ENCODE measurements at places on chromosomes 16 and 17. TPM values are rescaled to one million over a fixed set of nuclear protein-coding genes. Genes with fewer than 3 reads are reported as not detected.

TGFB1I1 gene
- total RNA-seq: 4.2 TPM

HBM gene
- not detected for total RNA-seq

DNA sequence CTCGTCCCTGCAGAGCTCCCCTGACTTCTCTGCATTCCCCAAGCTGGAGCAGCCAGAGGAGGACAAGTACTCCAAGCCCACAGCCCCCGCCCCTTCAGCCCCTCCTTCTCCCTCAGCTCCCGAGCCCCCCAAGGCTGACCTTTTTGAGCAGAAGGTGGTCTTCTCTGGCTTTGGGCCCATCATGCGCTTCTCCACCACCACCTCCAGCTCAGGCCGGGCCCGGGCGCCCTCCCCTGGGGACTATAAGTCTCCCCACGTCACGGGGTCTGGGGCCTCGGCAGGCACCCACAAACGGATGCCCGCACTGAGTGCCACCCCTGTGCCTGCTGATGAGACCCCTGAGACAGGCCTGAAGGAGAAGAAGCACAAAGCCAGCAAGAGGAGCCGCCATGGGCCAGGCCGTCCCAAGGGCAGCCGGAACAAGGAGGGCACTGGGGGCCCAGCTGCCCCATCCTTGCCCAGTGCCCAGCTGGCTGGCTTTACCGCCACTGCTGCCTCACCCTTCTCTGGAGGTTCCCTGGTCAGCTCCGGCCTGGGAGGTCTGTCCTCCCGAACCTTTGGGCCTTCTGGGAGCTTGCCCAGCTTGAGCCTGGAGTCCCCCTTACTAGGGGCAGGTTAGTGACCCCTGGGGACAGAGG, 11.4 kb downstream of the MLLT6 start:
- no peaks in the 10 kb centered on the region for H3K27me3 ChIP-seq
- no peak for DNase-seq
- no peaks in the 10 kb centered on the region for H3K4me1 ChIP-seq

DNA sequence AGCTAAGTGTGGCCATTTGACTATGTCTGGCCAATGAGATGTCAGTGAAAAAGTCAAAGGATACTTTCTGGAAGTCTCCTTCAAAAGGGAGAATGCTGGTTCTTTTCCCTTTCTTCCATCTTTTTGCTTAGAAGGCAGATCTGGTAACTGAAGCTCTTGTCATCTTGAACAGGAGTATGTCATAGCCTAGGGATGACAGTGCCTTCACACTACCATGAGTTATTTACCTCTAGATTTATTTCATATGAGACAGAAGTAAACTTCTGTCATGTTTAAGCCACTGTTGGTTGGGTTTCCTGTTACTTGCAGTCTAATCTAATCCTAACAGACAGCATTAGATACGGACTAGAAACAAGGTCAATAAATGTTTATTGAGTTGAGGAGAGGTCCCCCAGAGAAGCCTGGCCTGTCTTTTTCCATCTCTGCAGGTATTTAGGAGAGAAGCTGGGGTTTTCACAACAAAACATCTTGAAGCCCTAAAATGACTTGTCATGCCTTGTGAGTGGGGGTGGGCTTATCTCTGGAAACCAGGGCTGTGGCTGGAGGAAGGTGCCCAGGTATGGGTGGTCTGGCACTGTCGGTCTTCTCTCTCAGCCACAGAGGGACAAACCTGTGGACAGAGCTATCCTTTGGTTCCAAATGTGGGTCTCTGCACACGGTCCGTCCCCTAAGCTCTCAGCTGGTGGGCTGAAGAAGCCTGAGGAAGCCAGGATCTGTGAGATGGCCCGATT, 28.5 kb downstream of the TMEM98 start:
- H3K4me1 ChIP-seq: peaks cover 1% of the 10 kb centered on the region
- DNase-seq: no peak
- no peaks in the 10 kb centered on the region for H3K27me3 ChIP-seq
- no peak overlapping the region for H3K4me3 ChIP-seq
- H3K27ac ChIP-seq: no peak overlapping the region

DNA sequence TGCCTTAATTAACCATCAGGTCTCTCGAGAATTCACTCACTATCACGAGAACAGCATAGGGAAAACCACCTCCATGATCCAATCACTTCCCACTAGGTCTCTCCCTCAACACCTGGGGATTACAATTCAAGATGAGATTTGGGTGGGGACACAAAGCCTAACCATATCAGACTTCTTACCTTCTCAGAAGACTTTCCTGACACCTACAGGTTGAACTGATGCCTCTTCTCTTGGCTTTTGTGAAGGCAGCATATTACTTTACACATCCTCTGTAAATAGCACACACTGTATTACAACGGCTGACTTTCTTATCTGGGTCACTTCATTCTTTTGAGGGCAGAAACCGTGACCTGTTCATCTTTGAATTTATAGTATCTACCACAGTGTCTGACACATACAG, 23.6 kb downstream of the BMERB1 start:
- H3K27ac ChIP-seq: no peak overlapping the region
- H3K4me1 ChIP-seq: peaks cover 40% of the 10 kb centered on the region
- H3K36me3 ChIP-seq: no peaks in the 10 kb centered on the region

Measured in liver (tissue), 10 donors.